Posterior vena cava (tissue), 2 donors: ENCODE measurements at places on chromosomes 1 and 21.

DNA sequence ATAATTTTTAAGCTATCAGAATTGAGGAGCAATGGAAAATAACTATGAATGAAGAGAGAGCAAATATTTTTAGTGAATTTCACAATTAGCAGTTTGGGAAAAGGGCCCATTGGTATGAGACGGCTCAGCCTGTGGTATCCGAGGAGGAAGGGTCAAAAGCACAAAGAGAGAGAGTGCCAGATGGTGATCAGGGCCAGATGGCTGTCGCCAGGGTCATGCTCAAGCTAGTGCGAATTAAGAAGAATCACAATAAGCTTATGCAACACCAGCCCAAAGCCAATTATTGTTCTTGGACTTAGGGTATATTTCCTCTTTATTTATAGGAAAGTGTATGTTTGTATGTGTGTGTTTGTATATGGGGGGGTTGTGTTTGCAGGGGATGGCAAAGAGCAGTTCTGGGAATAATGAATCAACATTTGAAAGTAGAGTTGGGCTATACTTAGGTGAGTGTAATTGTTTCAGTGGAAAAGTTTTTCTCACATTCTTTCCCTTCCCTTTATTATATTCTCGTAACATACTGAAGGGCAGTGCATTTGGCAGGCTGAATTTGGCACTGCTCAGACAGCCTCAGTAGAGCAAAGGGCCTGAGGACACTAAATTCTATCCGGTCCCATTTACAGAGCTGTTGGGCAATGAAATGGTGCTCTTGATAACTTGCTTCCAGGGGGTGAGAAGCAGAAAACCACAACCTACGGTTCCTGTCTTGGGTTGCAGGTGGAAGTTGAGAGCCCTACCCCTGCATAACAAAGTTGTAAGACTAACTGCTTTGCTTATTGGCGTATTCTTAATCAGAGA is 19.5 kb upstream of the DDR2 start:
- DNase-seq, result peak; percentile 86

DNA sequence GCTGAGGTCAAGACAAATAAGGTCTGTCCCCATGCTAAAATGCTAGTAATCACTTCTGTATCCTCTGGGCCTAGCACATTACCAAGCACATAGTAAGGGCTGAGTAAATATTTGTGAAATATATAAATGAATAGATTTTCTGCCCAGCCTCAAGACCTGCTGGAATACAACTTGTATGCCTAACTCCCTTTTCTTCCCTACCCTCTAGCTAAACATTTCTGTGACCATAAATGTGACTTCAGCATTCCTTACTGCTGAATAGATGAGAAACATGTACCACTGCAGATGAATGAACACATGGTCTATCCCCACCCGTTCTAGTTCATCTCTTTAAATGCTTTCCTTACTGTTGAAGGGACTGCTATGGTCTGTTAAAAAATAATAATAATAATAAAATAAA is 209.0 kb upstream of the HOOK1 start:
- no peak for DNase-seq

DNA sequence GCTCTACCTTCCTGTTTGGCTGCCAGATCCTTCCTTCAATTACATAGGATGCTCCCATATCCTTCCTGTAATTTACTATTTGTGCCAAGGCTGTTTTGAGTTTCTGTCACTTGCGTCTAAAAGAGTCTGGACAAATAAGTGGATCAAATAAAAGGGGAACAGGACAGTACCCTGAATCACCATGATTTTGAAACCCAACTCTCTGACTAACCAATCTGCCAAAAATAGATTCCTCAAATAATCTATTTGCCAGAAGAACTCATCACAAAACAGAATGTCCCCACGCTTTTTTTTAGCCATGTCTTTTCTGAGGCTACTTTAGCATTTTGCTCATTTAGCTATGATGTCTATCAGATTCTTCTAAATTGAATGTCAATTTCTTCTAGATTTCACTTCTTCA is 392.6 kb downstream of the NTNG1 start:
- no peak for DNase-seq

- DNase-seq, result no peak
Observed at GRCh38 chr1:219323426-219323825, 149.7 kb downstream of the LYPLAL1 start.

GRCh38 chr1:79293611-79294010 is 287.1 kb upstream of the ADGRL4 start:
- DNase-seq, result no peak

DNA sequence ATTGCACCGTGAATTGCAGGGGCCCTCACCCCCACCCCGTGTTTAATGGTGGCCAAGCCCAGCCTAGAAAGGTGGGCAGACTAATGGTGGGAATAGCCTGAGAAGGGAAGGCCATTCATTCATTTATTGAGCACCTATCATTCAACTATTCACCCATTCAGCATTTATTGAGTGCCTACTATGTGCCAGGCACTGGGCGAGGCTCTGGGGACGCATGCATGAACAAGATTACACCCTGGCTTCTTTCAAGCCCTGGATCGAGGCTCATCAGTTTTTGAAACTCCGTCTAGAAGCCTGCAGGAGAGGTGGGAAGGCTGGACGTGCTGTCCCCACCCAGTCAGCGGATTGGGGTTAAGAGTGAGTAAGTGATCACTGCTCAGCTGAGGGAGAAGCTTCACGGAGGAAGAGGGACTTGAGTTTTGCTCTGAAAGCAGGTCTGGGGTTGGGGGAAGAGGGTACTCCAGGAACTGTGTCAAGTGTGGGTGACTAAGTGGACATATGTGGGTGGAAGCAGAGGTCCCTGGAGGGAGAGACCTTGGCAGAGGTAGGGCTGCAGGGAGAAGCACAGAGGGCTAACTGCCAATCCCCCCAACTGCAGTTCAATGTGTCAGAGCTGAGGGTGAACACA is 35.6 kb downstream of the MEF2D start:
- DNase-seq, result no peak

- DNase-seq, result peak; percentile 80
Observed at GRCh38 chr21:45538381-45539045, 3.7 kb downstream of the SLC19A1 start.

DNA sequence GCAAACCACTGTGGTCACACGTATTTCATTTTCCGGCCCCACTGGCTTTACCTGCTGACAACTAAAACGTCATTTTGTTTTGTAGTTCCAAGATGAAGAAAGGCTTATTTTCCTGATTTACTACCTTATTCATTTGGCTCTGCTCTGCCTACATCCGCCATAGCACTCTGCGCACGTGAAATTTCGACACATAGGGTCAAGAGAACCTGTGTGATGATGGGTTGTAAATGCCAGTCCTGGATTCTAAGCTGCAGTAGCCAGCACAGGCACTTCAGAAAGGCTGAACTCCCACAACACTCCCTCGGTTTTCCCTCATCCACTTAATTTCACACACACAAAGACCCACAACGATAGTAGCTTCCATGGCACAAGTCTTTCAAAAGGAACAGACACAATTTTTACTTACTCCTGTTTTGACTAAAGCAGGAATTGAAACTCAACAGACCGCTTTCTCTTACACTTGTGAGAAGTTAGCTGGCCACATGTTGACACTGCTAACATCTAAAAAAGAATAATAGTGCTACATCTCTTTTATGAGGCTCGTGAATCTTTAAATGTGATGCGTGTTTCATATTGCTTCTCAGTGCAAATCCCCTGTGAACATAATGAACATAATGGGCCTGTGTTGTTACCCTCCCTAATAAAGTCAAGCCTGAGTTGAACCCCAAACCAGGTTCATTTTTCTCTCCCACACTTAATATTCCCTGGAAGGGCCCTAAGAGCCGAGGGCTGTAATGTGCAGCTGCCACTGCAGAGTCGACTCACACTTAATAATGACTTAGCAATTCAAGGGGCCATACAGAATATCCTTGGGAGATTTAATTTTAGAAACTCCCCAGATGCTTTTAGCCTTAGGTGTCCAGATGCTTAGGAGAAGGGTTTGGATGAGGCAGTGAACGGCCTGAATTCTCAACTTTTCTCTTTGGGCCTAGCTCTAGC is 1.5 kb upstream of the RUNX1 start:
- no peak for DNase-seq

GRCh38 chr1:185672719-185673360 is 61.4 kb upstream of the HMCN1 start:
- no peak for DNase-seq
